Dorsolateral prefrontal cortex (tissue), 122 donors: ENCODE measurements at places on chromosomes 11 and 22.

GRCh38 chr11:34250732-34251588, 106.8 kb downstream of the ABTB2 start:
- peak; percentile 53 for DNase-seq

GRCh38 chr11:92224407-92225124, at the start of gene FAT3:
Gene FAT3, plus strand, starts transcription at chr11:92224818. Its CDS starts 127,295 bp downstream, at chr11:92352113.
- no peak for DNase-seq

- no peak for DNase-seq
Measured at GRCh38 chr11:43699870-43700269, 19.3 kb downstream of the HSD17B12 start.

- no peak for DNase-seq
Measured at GRCh38 chr22:44361391-44362126, 48.8 kb upstream of the SHISAL1 start.

GRCh38 chr22:48396785-48397530, 1430.7 kb downstream of the BRD1 start:
- peak; percentile 13 for DNase-seq

DNA sequence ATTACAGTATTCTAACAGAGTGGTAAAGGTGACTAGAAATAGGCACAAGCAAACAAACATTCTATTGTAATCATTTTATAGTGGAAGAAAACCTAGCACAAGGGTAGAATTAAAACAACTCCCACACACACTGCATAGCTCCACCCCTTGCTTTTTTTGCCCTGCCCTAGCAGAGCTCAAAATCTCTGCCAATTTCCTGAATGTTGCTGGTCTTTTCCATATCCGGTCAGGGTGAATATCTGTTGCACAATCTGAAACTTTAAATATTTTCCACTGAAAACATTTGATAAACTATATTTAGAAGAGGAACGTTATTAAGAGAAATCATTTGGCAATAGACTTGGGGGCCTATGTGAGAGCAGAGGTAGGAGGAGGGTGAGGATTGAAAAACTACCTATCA, 2.7 kb downstream of the SPA17 start:
- no peak for DNase-seq

DNA sequence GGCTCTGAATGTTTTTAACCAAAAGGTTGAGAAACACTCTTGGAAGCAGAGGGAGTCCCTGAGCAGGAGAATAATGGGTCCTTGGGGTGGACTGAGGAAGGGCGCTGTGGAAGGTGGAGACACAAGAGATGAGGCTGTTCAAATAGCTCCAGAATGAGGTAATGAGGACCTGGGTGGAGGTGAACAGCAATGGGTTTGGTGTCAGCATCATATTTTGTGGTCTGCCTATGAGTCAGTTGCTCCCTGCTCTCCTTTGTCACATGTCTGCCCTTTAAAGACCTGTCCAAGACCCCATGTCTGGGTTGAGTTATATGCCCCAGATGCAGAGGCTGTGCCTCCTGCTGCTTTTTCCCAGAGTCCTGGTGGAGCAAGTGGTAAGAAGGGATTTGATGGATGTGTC, 113.6 kb downstream of the BARX2 start:
- no peak for DNase-seq

DNA sequence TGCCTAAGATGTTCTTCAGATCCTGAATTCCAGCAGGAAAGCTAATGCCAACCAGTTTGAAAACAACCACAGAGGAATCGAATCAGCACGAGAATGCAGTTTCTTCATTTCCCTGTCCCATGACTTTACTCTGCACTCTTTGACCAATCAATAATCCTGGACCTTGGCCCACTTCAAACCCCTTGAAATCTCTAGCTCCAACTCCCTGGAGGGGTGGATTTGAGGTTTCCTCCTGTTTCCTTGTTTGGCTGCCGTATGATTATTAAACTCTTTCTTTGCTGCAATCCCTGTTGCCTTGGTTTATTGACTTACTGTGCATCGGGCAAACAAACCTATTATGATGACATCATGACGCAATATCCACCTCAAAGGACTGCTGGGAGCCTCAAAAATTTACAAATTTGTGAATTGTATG, 109.3 kb downstream of the FBXO7 start:
- no peak for DNase-seq

GRCh38 chr11:120894202-120894985, 129.5 kb upstream of the TBCEL start:
- no peak for DNase-seq

GRCh38 chr22:21948390-21948789, 4.3 kb downstream of the PPM1F start:
- DNase-seq, result no peak

- no peak for DNase-seq
Measured at GRCh38 chr11:849104-849824, 6.6 kb downstream of the TSPAN4 start.

DNA sequence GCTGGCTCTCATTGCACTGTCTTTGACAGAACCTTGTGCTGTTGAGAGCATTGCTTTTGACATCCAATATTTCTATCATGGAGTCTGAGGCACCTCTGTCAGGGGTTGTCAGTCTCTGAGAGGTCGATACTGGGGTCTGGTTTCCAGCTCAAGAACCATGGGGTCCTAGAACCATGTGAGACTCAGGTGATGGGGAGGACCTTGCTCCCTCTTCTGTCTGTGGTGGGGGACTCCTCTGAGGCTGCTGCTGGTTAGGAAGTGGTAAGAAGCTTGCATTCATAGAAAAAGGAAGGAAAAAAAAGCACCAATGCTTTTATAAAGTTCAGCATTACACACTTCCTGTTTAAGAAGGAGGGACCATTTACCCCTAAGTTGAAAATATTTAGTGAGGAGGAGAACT, 91.8 kb upstream of the CD44 start:
- DNase-seq, result no peak

DNA sequence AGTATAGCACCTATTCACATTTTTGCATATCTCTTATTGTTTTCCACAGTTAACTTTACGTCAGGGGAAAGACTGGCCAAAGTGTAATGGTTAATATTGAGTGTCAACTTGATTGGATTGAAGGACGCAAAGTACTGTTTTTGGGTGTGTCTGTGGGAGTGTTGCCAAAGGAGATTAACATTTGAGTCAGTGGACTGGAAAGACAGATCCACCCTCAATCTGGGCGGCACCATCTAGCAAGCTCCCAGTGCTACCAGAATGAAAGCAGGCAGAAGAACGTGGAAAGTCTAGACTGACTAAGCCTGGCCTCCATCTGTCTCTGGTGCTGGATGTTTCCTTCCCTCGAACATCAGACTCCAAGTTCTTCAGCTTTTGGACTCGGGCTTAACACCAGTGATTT, 1900.7 kb upstream of the RAG2 start:
- no peak for DNase-seq

DNA sequence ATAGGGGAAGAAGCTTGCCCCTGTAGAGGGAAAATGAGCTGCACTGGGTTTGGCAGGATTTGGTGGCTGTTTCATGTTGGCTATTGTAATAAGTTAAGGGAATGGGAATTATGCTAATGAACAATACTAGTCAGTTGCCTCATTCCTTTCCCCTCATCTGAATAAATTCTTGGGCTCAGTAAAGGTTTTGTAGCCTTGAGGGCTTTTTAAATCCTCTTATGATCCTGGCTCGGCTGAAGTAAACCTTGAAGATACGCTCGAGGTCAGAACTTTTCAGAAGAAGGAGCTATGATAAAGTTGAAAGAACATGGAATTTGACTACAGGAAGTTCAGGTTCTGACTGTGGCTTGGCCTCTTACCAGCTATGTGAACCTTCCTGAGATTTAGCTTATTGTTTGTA, 448.7 kb downstream of the RAB38 start:
- DNase-seq, result no peak

- no peak for DNase-seq
Measured at GRCh38 chr22:45608763-45609180, 62.9 kb upstream of the ATXN10 start.

- no peak for DNase-seq
Measured at GRCh38 chr11:126344141-126345080, 11.1 kb upstream of the ST3GAL4 start.

GRCh38 chr11:24683583-24683982, 186.7 kb downstream of the LUZP2 start:
- DNase-seq, result no peak

- no peak for DNase-seq
Measured at GRCh38 chr22:48077699-48078098, 1315.2 kb downstream of the TBC1D22A start.

DNA sequence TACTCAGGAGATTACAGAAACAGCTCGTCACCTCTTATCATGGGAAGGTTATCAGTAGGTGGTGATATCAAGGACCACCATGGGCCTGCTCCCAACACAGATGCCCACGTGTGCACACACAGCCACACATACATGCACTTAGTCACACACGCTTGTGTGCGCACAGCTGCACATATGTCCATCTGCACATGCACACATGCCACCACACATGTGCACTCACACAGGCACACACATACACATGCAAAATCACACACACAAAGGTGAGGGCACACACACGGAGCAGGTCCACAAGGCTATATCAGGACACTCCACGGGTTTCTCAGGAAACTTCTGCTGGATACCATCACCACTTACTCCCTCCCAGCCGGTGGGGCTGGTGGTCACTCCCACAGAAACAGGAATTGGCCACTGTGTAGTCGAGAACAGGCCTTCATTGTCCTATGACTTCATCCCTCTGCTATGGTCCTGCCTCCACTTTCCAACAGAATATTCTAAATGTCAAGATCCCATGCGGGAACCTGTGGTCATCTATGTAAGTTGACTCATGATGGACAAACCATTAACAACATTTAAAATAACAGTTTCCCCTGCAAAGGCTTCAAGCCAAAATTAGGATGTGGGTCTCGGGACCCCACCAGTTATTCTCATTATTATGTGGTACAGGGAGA, 2.2 kb downstream of the C11orf24 start:
- DNase-seq, result no peak

- DNase-seq, result no peak
Measured at GRCh38 chr22:45088576-45088975, 75.1 kb upstream of the NUP50 start.

GRCh38 chr11:20355221-20356219, 8.0 kb upstream of the HTATIP2 start:
- peak; percentile 55 for DNase-seq

GRCh38 chr11:118618115-118618990, 10.9 kb downstream of the PHLDB1 start:
- DNase-seq, result peak; percentile 61

- DNase-seq, result peak; percentile 56
Measured at GRCh38 chr22:34105461-34106062, 185.3 kb upstream of the LARGE1 start.

GRCh38 chr11:70040869-70041501, 37.1 kb upstream of the ANO1 start:
- no peak for DNase-seq

- no peak for DNase-seq
Measured at GRCh38 chr11:61335355-61335710, 2.3 kb downstream of the TKFC start.

GRCh38 chr22:17281026-17281425, 61.8 kb upstream of the ADA2 start:
- DNase-seq, result no peak

- no peak for DNase-seq
Measured at GRCh38 chr22:17243524-17243923, 24.3 kb upstream of the ADA2 start.

- no peak for DNase-seq
Measured at GRCh38 chr22:28953976-28954880, 70.9 kb downstream of the ZNRF3 start.

DNA sequence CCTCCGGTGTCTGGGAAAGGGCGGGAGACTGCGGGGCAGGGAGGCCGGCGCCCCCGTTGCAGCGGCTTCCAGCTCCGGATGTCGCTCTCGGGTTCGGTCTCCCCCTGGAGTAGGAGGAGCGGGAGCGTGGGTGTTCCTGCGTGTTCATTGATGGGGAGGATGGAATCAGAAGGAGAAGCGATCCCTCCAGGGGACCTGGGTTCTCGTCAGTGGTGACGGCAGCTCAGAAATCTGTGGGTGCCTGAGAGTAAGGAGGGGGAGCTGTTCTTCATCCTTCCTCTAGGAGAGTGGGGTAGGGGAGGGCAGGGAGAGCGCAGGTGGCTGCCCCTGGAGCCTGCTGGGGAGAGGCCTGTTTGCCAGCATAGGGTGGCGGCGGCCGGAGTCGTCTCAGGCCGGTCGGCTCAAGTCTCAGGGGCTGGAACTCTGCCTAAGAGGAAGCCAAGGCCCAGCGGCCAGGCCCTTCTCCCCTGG, 1.1 kb downstream of the UBASH3B start:
- peak; percentile 72 for DNase-seq

- DNase-seq, result no peak
Measured at GRCh38 chr11:106889718-106890117, 128.6 kb downstream of the GUCY1A2 start.

DNA sequence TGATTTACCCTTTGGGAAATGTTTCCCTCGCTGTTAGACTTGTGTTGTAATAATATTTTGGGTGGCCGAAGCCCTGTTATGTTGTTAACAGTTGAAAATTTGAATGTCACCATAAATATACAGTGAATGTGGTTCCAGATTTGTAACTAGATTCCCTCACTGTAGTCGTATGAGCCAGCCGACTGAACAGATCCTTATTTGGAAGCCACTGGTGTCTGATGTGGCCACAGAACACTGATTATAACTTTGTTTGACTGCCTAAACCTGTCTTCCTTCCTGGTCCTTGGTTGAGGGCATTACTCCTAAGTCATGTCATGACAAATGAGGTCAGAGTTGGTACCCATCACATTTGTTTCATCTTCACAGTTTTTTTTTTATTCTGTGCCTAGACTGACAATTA, 45.4 kb downstream of the YAP1 start:
- DNase-seq, result no peak
